ENCODE measurements at places on chromosomes 1 and 21.

DNA sequence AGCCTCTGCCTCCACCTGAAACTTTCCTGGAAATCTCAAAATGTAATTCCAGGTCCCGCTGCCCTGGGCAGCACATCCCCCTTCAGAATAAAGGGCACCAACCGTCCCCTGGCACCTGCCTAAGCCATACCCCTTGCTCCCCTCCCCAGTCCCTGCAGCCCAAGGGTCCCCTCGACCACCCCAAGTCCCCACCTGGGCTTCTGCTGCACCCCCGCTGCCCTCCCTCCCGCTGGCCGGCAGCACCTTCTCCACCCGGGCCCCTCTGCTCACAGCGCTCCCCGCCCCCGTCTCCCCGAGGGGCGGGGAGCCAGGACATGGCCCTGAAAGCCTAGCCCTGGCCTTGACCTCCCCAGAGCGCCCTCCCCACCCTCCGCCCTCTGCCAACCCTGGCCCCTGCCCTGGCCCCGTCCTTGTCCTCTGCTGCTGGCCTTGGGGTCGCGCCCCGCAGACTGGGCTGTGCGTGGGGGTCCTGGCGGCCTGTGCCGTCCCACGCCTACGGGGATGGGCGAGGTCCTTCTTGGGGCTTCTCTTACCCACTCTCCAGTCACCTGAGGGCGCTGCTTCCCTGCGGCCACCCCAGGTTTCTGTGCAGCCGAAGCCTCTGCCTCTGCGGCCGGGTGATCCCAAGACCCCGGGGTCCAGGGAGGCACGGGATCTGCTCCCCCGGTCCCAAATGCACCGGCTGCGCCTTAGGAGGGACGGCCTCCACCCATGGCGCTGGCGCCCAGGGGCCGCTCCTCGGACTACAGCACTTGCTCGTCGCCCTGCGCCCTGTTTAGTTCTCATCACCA is 41.7 kb downstream of the WDR4 start:
- no peak for DNase-seq

- no peak for DNase-seq
Observed at GRCh38 chr1:226123212-226123560, 60.7 kb downstream of the H3-3A start.

DNA sequence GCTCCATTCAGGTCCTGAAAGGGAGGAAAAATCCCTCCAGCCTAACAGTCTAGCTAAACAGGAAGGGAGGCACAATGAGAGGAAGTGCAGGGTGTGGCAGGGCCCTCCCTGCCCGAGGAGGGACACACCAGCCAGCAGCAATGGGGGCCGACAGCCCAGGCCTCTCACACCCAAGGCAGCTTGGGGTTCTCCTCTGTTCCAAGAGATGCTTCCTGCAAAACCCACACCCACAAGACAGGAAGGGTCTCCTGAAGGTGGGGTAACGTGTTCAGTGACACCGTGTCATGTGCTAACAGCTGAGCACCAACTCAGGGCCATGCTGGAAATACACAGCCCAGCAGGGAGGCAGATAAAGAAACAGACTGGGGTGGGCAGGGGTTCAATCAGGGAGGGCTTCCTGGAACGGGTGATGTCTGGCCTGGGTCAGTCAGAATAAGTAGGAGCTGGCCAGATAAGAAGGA is 10.2 kb downstream of the ECE1 start:
- peak; percentile 29 for DNase-seq

- no peak for DNase-seq
Observed at GRCh38 chr1:60972841-60973364, 109.5 kb upstream of the NFIA start.

DNA sequence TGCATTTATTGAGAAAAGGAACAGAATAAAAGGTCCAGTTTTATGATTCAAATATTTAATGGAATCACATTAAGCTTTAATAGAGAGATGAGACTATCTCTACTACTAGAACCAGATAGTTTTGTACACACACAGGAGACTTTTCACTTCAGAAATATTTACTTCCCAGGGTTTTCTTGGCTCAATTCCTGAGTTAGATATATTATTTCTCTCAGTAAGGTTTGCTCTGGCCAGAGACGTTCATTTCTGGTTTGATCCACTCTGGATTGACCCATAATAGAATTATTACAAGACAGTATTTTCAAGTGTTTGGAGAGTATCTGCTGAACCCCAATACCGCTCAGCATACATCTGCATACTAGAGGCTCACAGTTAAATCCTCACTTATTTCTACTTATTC is 1.3 kb upstream of the RCOR3 start:
- no peak for DNase-seq

DNA sequence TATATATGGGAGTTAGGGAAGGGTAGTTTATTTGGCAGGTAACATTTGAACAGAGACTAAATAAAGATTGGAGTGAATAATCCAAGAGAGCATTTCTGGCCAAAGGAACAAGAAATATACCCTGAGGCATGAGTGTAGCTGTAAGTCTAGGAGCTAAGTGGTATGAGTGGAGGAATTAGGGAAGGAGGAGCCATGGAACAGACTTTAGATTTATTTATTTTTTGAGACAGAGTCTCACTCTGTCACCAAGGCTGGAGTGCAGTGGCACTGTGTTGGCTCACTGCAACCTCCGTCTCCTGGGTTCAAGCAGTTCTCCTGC is 18.4 kb downstream of the CAPZA1 start:
- DNase-seq = no peak

DNA sequence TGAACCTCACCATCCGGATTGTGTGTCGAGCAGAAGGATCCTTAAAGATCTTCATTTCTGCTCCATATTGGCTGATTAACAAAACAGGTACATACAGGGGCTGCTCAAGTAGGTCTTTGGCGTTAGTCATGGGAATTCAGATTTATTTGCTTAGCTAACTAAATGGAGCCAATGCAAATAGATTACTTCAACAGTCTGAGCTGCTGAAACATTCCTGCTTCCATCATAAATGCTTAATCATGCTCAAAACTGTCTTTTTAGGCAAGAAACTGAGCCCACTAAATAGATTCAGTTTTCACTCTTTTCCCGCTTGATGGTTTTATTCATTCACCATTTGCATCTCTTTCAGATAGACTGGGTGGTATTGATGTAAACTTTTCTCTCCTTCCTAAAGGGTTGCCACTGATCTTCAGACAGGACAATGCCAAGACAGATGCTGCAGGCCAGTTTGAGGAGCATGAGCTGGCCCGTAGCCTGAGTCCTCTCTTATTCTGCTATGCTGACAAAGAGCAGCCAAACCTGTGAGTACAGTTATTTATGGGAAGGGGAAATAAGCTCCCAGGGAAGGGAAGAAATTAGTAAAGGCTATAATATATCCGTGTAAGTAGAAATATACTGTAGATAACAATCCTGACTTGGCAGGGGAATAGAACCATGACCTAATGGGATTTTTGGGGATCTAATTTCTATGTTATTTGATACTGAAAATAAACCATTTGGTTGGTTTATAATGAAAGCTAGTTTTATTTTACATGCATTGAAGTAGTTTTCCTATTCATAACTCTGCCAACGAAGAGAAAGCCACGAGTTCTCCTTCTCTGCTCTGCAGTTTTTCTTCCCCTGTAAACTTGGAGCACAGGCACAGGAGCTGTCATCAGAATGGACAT is 126.4 kb downstream of the VPS13D start:
- DNase-seq = no peak

DNA sequence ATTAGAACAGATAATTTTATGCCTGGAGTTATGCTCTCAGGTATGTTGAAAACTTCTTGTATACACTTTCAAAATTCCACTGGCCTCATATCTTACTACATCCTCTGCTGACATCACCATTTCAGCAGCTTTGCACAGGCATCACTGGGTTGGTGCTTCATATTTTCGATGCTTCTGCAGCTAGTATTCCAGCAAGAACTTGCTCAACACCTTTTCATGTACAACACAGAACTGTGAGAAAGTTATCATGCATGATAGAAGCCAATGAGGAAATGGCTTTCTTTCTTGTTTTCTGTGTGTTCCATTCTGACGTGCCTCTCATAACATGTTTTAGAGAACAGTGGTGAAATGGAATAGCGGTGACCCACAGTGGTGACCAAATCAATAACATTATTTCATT is 5.1 kb upstream of the GBP5 start:
- peak; percentile 50 for DNase-seq

All from CD4-positive, alpha-beta T cell treated with Interleukin-6 at 100 ng/mL for 8 hours (primary cell).